Upper lobe of left lung (tissue), 6 donors: ENCODE measurements at places on chromosomes 4 and X. TPM values are rescaled to one million over a fixed set of nuclear protein-coding genes. Genes with fewer than 3 reads are reported as not detected.

TRIM60 gene
- total RNA-seq, result not detected

GAGE2A gene
- total RNA-seq, result not detected

NPY2R gene
- total RNA-seq, result not detected

SMPX gene
- 2.4 TPM for total RNA-seq

RIBC1 gene
- total RNA-seq, result 2.7 TPM

DNA sequence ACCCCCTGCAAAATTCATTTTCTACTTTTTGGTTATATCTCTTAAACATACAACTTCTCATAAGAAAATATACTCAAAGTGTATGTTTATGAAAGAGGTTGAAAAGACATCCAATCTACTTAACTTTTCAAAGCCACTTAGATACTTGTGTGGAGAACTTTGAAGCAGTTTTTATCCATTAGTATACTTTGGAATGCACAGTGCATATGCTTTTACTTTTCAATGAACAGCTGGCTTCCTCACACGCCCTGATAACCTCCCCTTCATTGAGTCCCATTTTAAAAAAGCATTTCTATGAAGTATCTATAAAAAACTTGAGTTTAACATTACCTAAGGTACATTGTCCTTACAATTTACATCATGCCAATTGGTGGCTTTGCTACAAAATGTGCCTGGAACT lies 73.8 kb downstream of the VEGFC start:
- no peak overlapping the region for H3K4me3 ChIP-seq
- no peaks in the 10 kb centered on the region for H3K4me1 ChIP-seq
- no peak overlapping the region for H3K27ac ChIP-seq
- no peaks in the 10 kb centered on the region for H3K27me3 ChIP-seq
- no peak for DNase-seq

GRCh38 chr4:52954560-52955170 lies 92.5 kb downstream of the RASL11B start:
- no peaks in the 10 kb centered on the region for H3K36me3 ChIP-seq
- H3K4me3 ChIP-seq, result no peak overlapping the region
- H3K27ac ChIP-seq, result no peak overlapping the region
- peaks cover 7% of the 10 kb centered on the region for H3K4me1 ChIP-seq

DNA sequence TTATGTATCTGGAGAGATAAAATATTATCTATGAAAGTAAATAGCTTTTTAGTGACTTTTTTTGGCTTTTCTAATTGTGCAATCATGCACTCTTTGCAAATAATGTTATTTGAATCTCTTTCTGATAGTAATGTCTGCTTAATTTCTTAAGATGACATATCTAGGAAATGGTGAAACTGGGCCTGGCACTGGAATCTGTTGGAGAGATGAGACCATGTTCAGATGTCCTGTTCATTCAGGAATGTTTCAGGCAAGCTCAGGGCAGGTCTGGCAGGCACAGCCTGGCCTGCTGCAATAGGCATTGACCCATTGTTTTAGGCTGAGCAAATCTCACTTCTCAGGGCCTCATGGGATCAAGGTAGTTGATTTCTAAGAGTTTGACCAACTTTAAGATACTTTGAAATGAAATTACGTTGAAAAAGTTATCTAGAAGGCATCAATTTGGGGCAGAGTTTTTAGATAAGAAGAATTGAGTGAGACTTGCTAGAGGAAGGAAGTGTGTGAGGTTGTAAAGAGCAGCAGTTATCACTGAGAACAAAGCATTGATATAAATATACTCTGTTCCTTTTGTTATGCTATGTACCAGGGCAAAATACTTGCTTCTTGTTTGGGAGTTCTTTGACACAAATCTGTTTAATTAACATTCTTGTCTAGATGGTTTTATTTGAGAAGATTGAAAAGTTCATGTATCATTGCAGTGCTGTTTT lies 133.0 kb upstream of the LEF1 start:
- no peaks in the 10 kb centered on the region for H3K27me3 ChIP-seq
- H3K4me3 ChIP-seq, result no peak overlapping the region
- no peaks in the 10 kb centered on the region for H3K36me3 ChIP-seq
- no peak overlapping the region for H3K27ac ChIP-seq
- no peaks in the 10 kb centered on the region for H3K4me1 ChIP-seq
- no peak for DNase-seq

DNA sequence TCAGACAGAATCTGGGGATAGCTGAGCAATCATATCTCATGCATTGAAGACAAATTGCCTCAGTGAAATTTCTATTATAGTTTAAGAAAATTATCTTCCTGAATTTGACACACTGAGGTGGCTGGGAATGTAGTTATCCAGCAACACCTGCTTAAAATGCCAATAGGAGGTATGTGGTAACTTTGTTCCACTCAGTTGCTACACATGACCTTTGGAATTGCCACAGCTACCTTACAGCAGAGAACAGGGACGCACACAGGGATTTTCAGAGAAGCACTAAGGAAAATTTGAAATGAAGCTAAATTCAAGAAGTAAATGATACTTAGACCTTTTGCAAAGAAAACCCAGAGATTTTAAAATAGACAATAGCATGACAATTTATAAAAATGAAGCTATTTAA lies 264.6 kb downstream of the IL1RAPL1 start:
- DNase-seq, result no peak
- H3K36me3 ChIP-seq, result no peaks in the 10 kb centered on the region
- H3K4me1 ChIP-seq, result no peaks in the 10 kb centered on the region
- H3K27ac ChIP-seq, result no peak overlapping the region

ASB9 gene
- total RNA-seq, result 3.0 TPM

STS gene
- 15.1 TPM for total RNA-seq

BCORL1 gene
- total RNA-seq, result 21.4 TPM

NAA11 gene
- total RNA-seq, result not detected

GRCh38 chr4:16205298-16206164 lies 20.7 kb downstream of the TAPT1 start:
- no peak overlapping the region for H3K27ac ChIP-seq
- no peak for DNase-seq
- H3K27me3 ChIP-seq, result no peaks in the 10 kb centered on the region
- H3K4me1 ChIP-seq, result peaks cover 34% of the 10 kb centered on the region
- no peaks in the 10 kb centered on the region for H3K36me3 ChIP-seq

- no peak overlapping the region for H3K27ac ChIP-seq
- H3K27me3 ChIP-seq, result no peaks in the 10 kb centered on the region
- H3K36me3 ChIP-seq, result no peaks in the 10 kb centered on the region
Observed at GRCh38 chrX:28022371-28022770, 41.1 kb upstream of the DCAF8L1 start.

GRCh38 chr4:38396845-38397547 lies 267.0 kb upstream of the KLF3 start:
- H3K36me3 ChIP-seq, result no peaks in the 10 kb centered on the region
- H3K4me1 ChIP-seq, result no peaks in the 10 kb centered on the region
- H3K4me3 ChIP-seq, result no peak overlapping the region
- no peak overlapping the region for H3K27ac ChIP-seq
- no peak for DNase-seq
- no peaks in the 10 kb centered on the region for H3K27me3 ChIP-seq

DNA sequence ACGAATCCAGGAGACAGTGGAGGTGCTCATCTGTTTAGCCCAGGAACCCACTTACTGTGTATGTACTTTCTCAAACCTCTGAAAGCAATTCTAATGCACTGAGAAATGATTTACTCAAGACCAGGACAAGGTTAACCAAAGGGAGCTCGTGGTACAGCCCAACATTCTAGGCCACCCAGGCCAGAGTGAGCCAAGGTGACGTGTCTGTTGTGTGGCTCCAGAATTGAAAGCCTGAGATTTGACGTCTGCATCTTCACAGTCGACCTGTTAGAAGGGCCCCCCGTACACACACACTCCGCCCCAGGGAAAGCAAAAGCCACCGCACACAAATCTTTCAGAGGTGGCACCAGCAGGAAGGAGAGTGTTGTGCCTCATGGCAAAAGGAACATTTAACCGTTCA lies 2.3 kb downstream of the MAP3K15 start:
- peaks cover 13% of the 10 kb centered on the region for H3K4me1 ChIP-seq
- H3K36me3 ChIP-seq, result no peaks in the 10 kb centered on the region
- no peak overlapping the region for H3K27ac ChIP-seq
- DNase-seq, result no peak

DNA sequence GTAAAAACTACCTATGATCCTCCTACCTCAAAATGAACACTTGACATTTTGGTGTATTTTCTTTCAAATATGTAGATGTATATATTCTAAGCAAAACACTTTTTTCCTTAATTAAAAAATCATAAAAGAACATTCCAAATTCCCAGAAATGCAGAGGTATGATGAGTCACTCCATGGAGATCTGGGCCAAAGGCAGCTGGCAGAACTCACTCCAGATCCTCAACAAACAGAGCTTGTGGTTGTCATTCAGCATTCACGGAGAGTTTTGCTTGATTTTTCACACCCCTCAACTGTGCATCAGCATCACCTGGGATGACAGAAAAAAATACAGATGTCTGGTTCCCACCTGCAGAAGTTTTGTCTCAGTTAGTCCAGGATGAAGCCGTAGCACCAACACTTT lies 144.6 kb downstream of the KIT start:
- no peak for DNase-seq
- no peaks in the 10 kb centered on the region for H3K27me3 ChIP-seq
- H3K4me1 ChIP-seq, result no peaks in the 10 kb centered on the region

DNA sequence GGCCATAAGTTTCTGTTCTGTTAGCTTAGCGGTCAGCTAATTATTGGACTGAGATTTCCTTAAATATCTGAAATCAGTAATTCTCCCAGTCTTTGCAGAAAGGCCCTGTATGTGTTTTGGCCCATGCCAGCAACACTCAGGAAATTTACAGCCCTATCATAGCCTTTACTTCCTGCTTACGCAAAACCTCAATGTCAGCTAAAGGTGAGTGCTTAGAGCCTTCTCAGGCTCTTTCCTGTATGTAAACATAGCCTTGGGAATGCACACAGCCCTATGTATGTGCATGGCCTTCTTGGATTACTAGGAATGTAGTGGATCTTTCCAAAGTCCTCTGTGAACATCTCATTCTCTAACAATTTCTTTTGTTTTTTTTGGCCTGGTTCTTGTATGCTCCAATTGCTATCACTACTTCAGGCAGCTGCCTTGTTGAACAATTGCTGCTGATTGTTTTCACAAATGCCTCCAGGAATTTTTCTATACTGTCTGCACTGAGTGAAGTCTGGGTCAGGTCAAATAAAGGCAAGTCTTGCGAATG lies 200.0 kb downstream of the PPP1R2C start:
- H3K4me3 ChIP-seq, result no peak overlapping the region
- no peak overlapping the region for H3K27ac ChIP-seq
- H3K36me3 ChIP-seq, result no peaks in the 10 kb centered on the region
- H3K27me3 ChIP-seq, result no peaks in the 10 kb centered on the region
- no peak for DNase-seq
- no peaks in the 10 kb centered on the region for H3K4me1 ChIP-seq

SULT1E1 gene
- 2.2 TPM for total RNA-seq

DNA sequence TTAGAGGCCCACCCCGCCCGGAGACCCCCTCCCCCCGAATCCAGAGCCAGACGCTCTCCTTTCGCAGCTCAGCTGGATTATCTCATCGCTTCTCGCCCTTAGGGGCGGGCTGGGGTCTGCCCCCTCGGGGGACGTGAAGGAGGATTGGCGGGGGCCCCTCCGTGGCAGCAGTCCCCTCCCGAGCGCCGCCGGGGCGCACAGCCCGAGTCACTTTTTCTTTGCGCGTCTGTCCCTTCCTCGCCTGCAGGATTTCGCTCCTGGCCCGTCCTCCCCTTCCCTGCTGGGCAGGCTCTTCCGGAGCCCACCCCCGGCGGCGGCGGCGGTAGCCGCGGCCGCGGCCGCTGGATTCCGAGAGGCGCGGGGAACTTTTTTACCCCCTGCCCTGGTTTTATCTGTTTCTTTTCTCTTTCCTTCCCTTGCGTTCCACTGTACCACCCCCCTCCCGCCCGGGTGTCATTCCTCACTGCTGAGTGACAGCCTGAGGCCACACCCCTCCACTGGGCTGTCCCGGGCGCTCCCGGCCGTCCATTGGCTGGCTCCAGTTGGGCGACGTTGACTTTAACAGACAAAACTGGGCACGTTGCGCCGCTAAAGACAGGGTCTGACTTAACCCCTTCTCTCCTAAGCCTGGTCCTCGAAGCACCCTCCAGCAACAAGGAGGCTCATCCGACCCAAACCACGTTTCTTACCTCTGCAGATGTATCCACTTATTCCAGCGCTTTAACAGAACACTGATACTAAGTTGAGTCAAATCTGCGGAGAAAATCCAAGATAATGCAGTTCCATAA lies 492 bp upstream of the NKX3-2 start:
- peaks cover 2% of the 10 kb centered on the region for H3K27me3 ChIP-seq
- peaks cover 52% of the 10 kb centered on the region for H3K4me1 ChIP-seq
- H3K36me3 ChIP-seq, result no peaks in the 10 kb centered on the region

SPACA5 gene
- not detected for total RNA-seq

MAGEA11 gene
- total RNA-seq, result not detected

HSFX3 gene
- total RNA-seq, result not detected

DNA sequence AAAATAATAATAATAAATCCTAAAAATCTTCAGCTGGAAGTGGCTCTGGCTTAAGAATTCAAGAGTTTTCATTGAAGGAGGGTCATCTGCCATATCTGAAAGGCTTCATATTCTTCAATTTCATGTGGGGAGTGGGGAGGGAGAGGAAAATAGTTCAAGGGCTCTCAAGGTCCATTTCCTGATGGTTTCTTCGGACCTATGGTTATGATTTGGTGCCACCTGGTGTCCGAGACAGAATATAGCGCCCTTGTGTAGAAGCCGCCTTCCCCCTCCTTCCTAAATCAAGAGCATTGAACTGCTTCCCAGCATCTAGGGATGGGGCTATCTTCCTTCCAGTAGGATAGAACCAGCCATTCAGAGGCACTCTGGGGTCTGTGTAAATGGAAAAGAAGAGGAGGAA lies 34.3 kb downstream of the NLGN3 start:
- peak; percentile 51 for DNase-seq
- no peak overlapping the region for H3K27ac ChIP-seq
- H3K4me1 ChIP-seq, result peaks cover 4% of the 10 kb centered on the region
- H3K27me3 ChIP-seq, result no peaks in the 10 kb centered on the region
- no peaks in the 10 kb centered on the region for H3K36me3 ChIP-seq

GRCh38 chrX:116749943-116750342 lies 287.2 kb upstream of the CT83 start:
- no peak for DNase-seq
- no peaks in the 10 kb centered on the region for H3K27me3 ChIP-seq
- no peaks in the 10 kb centered on the region for H3K36me3 ChIP-seq
- no peak overlapping the region for H3K4me3 ChIP-seq

DNA sequence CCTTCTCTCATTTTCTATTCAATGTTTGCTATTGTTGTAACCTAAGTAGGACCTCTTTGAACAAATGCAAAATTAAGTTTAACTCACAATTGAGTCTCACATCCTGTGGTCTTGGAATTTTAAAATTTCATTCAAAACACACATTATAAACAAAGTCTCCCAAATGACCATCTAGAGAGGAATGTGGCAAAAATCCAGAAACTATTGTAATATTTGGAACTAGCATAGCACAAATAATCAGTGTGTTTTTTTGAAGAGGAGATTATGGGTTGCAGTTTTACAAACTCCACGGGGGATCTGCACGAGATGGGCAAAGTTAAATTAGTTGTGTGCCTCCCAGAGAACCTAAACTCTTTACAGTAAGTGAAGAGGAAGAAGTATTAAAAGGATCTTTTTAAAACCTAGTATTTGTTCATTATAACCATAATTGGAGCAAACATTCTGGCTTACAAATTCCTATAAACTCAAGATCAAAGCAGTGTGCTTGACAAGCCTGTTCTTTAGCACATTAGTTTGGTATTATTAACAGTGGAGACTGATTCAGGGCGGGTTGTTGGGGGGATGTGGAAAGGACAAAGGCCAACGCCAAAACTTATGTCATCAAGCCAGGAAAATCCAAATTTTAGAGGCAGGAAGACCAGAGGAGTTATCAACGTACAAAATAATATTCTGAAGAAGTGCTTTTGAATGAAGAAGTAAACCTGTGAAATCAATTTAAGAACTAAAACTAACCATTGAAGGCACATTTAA lies 22.4 kb upstream of the RBPJ start:
- H3K4me3 ChIP-seq, result no peak overlapping the region
- DNase-seq, result no peak
- H3K27ac ChIP-seq, result no peak overlapping the region
- H3K36me3 ChIP-seq, result no peaks in the 10 kb centered on the region
